ENCODE measurements at places on chromosomes 5 and 9.
A peak's percentile ranks its signal among the peaks of the same experiment; 100 is the strongest.

GRCh38 chr5:80804332-80804731 lies 149.5 kb upstream of the DHFR start:
- no peak for DNase-seq

DNA sequence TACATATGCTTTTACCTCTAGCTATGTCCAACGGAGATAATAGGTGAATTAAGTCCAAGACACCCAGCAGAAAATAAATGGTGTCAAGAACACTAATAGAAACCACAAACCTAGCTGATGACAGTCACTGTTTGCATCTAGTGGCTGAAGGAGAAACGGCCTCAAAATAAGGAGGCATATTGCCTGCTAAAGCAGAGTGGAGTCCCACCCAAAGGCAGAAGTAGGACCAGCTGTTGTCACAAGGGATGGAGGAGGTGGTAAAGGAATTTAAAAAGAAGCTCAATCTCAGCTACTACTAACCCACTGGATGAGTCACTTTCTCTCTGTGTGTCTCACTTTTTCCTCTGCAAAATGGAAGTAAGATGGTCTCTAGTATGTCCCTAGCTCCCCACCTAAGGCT lies 224.3 kb downstream of the GRIA1 start:
- DNase-seq, result no peak

- no peak for DNase-seq
These were observed 195.2 kb downstream of the PTTG1 start for GRCh38 chr5:160616712-160617497.

GRCh38 chr9:35673132-35674024 lies at the start of gene CA9:
Gene CA9, plus strand, starts transcription at chr9:35673928. Its CDS starts 32 bp downstream, at chr9:35673960.
- DNase-seq, result no peak

GRCh38 chr9:14303521-14303920 lies 10.4 kb downstream of the NFIB start:
- no peak for DNase-seq

DNA sequence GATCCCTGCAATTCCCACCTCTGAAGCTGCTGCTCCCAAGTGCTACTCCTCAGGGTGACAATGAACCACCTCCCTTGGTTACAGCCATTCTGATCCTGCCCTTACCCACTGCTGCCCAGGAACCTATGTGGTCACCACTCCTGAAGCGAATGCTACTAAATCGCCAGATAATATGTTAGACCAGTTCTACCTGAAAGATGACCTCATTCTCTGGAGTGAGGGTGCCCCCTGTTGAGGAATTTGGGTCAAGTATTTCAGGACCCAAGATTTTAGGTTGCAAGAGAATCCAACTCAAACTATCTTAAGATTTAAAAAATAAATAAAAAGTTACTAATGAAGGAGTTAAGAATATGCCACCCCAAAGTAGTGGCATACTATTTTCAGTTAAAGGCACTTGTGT lies 5.8 kb upstream of the SNAPC3 start:
- DNase-seq, result no peak

DNA sequence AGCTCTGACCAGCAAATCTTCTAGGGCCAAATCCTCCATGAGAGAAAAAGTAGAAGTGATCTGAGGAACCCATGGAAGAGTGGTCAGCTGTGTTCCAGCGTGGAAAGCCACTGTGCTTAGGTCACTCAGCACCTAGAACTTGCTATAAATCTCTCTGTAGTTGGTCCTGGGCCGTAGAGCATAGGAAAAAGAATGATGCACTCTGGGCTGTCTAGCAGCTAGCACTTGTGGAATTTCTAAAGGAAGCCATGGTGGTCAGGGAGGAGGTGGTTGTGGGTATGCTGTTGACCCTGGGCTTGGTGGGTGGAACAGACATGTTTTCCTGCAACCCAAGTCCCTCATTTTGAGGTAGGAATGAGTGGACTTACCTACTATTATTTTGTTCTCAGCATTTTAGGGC lies 48.1 kb downstream of the GGTA1 start:
- no peak for DNase-seq

DNA sequence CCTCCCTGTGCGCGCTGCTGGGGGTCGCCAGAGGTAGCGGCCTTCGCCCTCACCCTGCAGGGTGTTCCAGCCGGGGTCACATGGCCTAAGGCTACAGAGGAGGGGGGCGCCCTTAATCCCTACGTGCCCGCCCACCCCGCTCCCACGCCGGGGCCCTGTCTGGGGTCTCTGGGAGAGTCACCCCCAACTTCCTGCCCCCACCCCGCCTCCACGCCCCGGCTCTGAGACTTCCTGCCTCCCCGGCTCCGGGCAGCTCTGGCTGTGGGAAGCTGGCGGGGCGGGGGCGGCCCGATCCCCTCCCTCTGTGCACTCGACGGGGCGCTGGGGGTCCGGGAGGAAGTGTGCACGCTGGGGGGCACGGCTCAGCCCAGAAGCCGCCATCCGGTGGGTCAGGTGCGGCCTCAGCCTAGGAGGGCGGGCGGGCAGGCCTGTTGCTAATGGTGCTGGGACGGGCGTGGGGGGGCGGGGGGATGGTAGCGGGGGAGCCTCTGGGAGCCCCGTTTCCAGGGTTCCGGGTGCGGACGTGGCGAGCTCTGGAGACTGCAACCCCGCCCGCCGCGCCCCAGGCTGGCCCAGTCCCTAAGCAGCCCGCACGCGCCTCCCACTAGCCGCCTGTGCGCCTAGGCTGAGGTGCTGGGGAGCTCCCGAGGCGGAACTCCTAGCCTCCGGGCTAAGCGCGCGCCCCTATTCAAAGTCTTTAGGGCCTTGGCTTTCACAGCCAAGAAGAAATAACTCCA lies 61.6 kb downstream of the CXXC5 start:
- DNase-seq, result no peak

DNA sequence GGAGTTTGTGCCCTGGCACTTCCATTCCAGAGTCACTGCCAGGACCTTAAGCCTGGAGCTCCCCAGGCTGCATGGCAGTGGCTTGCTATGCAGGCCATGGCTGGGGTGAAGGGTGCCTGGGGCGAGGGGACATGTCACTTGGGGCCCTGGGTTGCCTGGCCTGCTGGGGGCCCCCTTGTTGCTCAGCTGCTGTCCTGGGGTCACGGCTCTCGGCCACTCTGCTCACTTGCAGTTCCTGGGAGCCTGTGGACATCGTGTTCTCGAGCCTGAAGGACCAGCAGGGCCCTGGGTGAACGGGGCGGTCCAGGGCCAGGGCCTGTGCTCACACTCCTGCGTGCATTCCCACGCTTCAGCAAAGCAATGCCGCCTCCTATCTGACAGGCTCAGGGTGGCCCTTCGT lies 14.5 kb upstream of the SLC2A6 start:
- no peak for DNase-seq

DNA sequence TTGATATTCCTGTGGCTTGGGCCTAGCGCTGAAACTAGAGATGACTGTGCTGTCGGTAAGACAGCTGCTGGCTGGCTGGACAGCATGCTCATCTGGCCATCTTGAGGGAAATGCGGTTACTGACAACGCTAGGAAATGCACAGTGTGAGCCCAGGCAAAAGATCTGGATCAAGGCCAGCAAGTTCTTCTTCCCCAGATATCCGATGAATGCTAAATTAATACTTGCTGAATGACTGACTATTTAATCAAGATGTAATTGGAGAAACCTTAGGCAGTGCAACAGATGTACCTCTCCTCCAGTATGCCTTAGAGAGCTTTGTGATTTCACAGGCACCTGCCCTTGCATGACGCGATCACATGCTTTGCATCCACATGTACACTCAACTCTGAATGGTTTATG lies 659.1 kb downstream of the EFNA5 start:
- peak; percentile 18 for DNase-seq
